ENCODE measurements at places on chromosomes 2 and 18.

DNA sequence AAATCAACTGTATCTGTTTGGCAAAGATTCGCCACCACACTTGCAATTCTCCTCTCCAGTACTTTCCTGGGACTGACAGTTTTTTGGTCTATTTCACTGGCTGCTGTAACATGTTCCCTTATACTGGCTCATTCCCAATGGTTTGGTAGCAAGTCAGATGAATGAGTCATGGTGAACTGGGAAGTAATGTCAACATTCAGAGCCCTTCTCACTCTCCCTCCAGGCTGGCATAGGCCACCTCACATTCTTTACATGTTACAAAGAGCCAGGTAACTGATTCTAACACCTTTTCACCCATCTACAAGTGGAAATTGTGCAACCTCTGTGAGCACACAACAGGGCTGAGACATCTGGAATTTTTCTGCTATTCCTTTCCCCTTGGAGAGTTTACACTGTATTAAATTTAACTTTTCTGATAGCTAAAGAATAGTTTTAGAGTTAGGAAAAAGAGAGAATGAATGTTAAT lies 111.3 kb upstream of the TLK1 start:
- no peak for DNase-seq

GRCh38 chr2:240203031-240203787 lies 62.8 kb upstream of the OTOS start:
- peak; percentile 24 for DNase-seq

DNA sequence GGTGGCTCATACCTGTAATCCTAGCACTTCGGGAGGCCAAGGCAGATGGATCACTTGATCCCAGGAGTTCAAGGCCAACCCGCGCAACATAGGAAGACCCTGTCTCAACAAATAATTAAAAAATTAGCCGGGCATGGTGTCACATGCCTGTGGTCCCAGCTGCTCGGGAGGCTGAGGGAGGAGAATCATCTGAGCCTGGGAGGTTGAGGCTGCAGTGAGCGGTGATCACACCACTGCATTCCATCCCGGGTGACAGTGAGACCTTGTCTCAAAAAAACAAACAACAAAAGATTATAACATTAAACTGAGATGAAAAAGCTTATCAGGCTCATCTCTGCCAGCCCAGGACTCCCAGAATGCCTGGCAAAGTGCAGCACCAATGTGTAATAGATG lies 50.5 kb downstream of the PAPOLG start:
- no peak for DNase-seq

- DNase-seq = peak; percentile 84
Observed at GRCh38 chr2:221571551-221572218, 419 bp downstream of the EPHA4 start.

DNA sequence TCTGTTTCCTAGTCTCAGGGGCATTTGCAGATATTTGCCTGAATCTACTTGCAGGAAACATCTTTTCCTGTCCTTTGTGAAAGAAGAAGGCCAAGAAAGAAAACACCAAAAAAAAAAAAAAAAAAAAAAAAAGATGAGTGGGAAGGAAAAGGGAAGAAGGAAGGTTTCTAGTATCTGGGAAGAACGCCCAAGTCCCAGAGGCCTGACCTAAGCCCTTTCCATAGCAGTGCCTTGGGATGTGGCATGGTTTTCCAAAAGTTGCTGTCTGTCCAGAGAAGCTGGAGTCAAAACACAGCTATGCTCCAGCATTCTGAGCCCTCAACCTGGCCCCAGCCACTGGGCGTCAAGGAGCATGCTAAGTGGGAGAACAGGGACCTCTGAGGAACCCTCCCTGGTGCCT lies 123.5 kb downstream of the INHBB start:
- DNase-seq = peak; percentile 22

GRCh38 chr2:113894156-113894743 lies 4.4 kb downstream of the ACTR3 start:
- no peak for DNase-seq

DNA sequence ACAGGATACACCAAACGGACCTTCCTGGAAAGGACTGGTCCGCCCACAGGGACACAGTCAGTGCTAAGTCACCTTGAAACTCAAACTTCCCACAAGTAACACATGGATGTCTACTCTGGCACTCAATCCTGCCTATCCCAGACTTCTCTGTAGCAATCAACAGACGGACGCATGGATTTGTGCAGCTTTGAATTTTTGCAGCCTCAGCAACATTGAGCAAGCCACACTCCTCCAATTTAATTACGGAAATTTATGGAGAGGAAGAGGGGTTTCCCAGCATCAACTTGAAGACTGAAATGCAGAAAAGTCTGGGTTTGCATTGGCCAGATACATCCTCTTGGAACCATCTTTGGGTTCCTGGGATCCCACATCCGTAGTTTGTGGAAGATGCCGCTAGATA lies 26.2 kb downstream of the DNER start:
- DNase-seq = no peak

DNA sequence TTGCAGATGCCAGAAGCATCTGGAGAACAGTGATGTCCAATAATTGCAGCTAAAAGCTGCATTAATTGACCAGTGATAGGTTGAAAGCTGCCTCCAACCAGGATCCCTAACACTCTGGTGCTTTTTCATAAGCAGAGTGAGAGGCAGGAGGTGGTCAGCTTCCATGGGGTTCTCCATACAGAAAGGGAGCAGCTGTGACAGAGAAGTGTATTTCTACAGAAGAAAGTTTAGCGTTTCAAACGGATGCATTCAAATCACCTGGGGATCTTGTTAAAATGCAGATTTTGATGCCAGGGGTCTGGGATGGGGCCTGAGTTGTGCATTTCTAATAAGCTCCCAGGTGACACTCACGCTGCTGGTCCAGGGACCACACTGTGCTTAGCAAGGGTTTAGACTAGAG lies 216.5 kb upstream of the NRP2 start:
- DNase-seq = no peak

DNA sequence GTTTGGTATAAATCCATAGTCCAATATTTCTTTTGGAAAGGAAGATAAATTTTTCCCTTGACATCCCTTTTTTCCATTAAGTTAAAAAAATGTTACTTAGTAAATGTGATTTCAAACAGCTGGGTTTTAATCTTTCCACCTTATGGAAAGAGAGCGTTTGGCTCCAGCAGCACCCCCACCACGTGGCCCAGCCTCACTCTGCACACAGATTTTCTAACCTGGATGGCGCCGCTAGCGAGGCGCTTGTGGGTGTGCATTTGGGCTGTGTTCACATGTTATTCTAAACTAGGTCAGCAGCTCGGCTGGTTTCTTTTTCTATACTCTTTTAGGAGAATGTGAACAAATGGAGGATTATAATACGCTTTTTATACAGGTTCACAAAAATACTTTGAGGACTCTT lies 218.0 kb downstream of the LDLRAD4 start:
- peak; percentile 21 for DNase-seq

Data from kidney (tissue), 22 donors.